Activated gamma-delta T cell treated with Interleukin-2 at 50 U/mL for 16 hours (primary cell): ENCODE measurements at places on chromosomes 5 and 9.
A peak's percentile ranks its signal among the peaks of the same experiment; 100 is the strongest.

GRCh38 chr9:134296301-134297082 is 29.8 kb upstream of the RXRA start:
- no peak for DNase-seq

DNA sequence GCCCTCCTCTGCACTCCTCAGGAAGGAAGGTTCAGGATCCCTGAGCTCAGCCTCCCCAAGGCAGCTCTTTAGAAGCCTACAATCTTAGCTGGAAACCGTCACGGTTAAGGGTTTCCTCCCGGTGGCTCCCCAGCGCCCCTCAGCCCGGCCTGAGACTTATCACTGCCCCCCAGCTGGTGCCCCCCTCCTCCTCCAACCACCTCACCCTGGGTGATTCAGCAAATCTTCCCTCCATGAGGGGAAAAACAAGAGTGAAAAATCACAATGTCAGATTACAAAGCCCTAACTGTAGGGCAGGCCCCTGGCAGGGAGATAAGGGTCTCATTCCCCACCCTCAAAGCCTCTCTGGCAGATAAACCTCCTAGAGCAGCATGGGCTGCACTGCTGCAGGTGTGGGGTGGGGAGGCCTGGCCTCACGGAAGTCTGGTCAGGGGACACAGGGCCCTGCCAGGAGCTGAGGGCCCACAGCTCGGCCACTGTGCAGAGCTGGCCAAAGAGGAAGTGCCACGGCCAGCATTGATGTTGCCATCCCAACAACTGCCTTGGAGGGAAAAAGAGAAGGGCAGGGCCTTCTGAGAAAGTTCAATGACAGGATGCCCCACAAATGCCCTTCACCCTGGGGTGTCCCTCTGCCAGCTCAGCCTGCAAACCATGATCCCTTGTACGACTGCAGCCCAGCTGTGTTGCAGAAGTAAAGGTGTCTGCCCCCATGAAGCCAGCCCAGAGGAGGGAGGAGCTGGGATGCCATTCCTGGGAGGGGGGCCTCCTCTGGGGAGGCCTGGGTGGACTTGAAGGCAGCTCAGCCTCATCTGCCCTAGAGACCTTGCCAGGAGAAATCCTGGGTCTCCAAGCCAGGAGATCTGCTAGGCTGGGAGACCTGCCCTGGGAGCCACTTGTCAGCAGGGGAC is 25.9 kb downstream of the GFI1B start:
- no peak for DNase-seq

DNA sequence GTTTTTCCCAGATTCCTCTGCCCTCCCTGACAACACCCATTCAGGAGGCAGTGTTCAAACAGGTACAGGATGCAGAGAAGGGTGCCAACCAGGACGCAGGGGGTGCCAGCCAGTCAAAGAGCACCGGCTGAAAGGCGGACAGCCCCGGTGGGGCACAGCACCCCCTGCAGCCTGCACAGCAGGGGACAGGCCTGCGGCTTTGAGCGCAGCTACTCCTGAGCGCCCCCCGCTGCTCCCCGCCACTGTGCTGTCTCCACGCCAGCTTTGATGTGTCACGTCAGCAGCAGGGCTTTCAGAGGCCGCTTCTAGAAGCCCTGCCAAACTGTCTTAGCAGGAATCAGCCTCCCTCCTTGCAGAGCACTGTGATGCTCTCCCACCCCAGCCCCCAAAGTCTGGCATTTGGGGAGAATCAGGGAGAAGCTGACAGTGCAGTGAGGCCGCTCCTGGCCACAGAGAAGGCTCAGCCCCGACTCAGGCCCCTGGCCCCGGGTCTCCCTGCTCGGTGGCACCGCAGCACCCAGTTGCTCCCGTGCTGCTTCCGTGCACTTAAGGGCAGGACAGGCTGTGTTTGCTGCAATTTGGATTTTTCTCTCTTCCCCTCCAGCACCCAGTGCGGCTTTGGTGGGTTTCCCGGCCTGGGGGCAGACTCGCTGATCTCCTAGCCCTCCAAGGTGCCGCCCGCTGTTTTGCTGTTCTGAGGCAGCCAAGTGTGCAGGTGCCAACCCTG is 20.3 kb downstream of the AK8 start:
- no peak for DNase-seq

- DNase-seq = no peak
Measured at GRCh38 chr5:56698463-56699381, 116.6 kb upstream of the MAP3K1 start.

DNA sequence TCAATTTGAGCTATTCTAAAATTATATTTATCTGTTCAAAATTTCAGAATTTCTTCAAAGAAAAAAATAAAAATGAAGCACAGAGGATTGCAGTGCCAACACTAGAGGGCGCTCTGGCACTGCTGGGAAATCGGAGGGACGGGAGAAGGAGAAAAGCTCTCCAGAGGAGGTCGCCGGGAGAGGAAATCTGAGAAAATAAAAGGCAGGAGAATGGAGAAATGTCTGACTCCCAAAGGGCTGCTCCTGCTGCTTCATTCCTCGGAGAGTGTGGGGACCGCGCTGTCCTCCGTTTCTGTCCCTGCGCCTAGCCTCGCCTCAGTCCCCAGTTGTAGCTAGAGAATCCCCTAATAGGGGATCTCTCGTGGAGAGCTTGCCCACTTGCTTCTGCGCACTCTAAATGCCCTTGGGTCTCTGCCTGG is 40.0 kb upstream of the ARSB start:
- DNase-seq = peak; percentile 32

DNA sequence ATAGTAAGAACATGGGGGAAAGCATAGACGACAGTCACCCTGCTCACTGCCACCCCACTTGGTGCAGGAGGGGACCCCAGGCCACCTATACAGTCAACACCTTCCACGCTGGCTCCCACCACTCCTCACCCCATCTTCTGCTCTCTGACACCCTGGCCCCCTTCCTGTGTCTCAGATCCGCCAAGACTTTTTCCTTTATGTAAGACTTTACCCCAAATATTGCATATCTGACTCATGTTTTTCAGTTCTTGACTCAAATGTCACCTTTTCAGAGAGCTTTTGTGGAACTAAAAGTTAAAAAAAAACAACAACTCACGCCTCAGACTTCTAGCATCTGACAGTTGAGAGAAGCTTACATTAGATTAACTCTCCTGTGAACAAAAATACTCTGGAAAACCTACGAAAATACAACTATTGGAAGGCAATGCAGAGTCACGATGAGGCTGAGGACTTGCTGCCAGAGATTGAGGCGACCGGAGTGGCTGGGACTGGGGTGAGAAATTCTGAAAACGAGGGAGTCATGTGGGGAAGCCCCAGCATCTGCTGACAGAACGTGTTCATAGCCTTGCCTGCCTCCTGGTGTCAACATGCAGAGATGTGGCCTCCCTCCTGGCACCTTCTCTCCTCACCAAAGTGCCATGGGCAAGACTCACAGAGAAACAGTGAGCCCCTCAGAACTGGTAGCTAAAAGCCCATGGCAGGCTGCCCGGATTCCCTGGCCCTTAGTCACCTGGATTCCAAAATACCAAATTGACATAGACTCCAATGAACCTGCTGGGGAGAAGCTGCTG is 22.4 kb upstream of the FCN2 start:
- peak; percentile 1 for DNase-seq

DNA sequence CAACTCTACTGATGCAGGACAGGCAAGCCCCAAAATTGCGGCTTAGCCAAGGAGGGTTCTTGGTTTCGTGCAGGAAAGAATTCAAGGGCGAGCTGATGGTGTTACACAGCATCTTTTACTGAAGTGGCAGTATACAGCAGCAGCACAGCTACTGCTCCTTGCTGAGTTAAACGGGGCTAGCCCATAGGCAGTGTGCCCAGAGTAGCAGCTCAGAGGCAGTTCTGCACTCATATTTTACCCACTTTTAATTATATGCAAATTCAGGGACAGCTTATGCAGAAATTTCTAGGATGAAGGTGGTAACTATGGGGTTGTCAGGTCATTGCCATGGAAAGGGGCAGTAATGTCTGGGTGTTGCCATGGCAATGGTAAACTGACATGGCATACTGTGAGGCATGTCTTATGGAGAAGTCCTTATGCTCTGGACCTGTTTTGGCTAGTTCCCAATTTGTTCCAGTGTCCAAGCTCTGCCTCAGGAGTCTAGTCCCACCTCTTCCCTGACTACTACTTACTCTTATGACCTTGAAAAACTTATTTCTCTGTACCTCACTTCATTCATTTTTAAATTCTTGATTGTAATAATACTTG is 2.0 kb upstream of the SPINK9 start:
- no peak for DNase-seq

- no peak for DNase-seq
Measured at GRCh38 chr5:148104226-148104625, 40.4 kb downstream of the SPINK5 start.

DNA sequence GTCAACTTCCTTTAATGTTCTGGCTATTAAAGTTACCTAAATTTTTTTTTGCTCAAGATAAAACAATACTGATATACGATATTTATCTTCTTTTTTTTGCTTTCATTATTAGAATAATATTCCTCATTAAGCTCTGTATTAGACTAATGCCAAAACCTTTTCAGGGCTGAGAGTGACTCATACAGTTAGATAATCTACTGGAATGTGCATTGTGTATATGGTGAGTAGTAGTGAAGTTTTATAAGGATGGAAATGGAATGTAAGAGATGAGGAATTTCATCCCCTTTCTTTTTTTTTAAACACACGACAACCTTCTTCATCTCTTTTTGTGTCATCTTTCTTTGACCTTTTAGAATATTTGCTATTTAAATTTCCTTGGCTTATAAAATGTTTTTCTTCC is 268.6 kb downstream of the ISL1 start:
- DNase-seq = no peak

DNA sequence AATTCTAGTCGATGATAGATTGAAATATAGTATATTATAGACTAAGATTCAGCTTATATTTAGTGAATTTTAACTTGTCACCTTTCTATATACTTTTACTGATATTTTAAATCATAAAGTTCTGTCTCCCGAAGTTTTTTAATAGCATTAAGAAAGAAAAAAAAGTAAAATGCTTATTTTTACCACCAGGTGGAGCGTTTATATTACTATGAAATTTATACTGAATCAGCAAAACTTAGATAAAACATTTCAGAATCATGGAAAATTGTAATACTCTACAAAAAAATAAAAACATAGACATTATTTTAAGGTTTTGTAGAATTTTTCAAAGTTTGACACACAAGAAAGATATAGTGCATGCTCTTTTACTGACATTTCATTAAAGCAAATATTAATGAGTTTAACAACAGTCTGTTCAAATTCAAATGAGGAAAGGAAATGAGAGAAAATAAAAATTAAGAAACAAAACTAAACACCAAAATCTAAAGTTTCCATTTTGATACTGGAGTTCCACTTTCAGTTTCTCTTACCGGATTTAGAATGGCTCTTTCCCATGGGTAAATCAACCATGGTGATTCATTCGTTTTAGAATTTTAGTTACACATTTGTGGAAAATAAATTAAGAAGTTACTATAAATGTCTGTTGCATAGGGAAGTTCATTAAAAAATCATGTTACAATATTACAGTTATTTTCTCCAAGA is 1035.3 kb downstream of the CDH12 start:
- no peak for DNase-seq

GRCh38 chr5:652773-653350 is 40.3 kb downstream of the TPPP start:
- DNase-seq = no peak
